ENCODE measurements at places on chromosomes 3 and 15.

GRCh38 chr3:188323067-188323842, 169.3 kb downstream of the LPP start:
- no peaks in the 10 kb centered on the region for H3K27me3 ChIP-seq
- no peak overlapping the region for H3K4me3 ChIP-seq
- no peaks in the 10 kb centered on the region for H3K4me1 ChIP-seq

DNA sequence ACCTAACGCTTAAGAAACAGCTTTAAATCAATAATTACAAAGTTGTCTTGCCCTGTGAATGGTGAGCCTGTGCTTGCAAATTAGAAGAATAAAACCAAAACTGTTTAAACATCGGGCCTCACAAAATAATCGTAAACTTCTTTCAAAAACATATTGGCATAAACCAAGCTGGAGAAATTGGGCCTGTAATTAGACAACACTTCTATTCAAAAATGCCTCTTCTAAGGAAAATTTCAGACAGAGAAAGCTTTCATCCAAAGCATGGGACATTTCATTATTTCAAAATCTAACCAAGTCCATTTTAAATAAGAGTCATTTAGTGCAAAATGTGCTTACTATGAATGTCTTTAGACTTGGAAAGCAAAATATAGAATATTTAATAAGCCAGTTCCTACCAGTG, 35.5 kb upstream of the GNB4 start:
- H3K27ac ChIP-seq: no peak overlapping the region
- H3K4me1 ChIP-seq: no peaks in the 10 kb centered on the region
- H3K4me3 ChIP-seq: no peak overlapping the region
- H3K27me3 ChIP-seq: no peaks in the 10 kb centered on the region

- no peak overlapping the region for H3K27ac ChIP-seq
- no peak for DNase-seq
- peaks cover 6% of the 10 kb centered on the region for H3K4me1 ChIP-seq
- H3K4me3 ChIP-seq: no peak overlapping the region
Measured at GRCh38 chr3:55453886-55454496, 33.1 kb downstream of the WNT5A start.

DNA sequence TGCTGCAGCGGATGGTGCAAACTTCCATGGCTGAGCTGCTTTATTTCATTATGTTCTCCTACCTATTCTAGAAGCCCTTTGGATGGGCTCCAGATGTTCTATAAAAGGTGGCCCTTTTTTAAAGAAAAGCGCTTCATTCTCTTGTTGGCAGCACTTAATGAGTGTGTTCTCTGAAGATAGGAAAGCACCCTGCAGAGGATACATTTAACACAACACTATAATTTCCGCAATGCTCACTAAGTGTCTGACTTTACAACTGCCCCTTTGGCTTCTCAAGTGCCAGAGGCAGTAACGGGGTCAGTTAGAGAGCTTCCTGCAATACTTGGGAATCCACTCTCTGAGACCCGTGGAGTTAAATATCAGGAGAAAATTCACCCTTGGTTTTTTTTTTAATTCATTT, 88.1 kb downstream of the MDFIC2 start:
- no peak overlapping the region for H3K4me3 ChIP-seq
- H3K27ac ChIP-seq: no peak overlapping the region
- no peaks in the 10 kb centered on the region for H3K36me3 ChIP-seq
- H3K4me1 ChIP-seq: peaks cover 3% of the 10 kb centered on the region
- no peak for DNase-seq
- no peaks in the 10 kb centered on the region for H3K27me3 ChIP-seq

- no peaks in the 10 kb centered on the region for H3K27me3 ChIP-seq
- H3K4me3 ChIP-seq: no peak overlapping the region
- no peak for DNase-seq
Measured at GRCh38 chr3:151687076-151687475, 46.7 kb upstream of the AADACL2 start.

DNA sequence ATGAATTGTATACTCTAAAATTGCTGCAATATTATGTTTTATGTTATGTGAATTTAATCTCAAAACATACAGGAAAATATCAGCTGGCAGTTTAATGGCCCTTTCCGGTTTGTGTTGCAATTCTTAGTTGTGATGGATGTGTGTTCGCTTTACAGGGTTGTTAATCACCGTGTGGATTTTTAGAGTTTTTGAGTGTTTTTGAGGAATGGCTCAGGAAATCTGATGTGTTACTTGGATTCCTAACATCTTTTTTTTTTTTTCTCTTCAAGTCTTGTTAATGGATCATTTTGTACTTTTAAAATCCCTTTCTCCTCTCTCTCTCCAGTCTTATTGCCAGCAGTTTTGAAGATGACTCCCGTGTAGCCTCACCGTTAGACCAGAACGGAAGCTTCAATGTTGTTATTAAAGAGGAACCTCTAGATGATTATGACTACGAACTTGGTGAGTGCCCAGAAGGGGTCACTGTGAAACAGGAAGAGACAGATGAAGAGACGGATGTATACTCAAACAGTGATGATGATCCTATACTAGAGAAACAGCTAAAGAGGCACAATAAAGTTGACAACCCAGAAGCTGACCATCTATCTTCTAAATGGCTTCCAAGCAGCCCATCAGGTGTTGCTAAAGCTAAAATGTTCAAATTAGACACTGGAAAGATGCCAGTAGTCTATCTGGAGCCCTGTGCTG, 35.7 kb downstream of the MGA start:
- H3K27ac ChIP-seq: no peak overlapping the region
- no peaks in the 10 kb centered on the region for H3K27me3 ChIP-seq
- no peaks in the 10 kb centered on the region for H3K4me1 ChIP-seq
- peaks cover 2% of the 10 kb centered on the region for H3K36me3 ChIP-seq
- DNase-seq: no peak

DNA sequence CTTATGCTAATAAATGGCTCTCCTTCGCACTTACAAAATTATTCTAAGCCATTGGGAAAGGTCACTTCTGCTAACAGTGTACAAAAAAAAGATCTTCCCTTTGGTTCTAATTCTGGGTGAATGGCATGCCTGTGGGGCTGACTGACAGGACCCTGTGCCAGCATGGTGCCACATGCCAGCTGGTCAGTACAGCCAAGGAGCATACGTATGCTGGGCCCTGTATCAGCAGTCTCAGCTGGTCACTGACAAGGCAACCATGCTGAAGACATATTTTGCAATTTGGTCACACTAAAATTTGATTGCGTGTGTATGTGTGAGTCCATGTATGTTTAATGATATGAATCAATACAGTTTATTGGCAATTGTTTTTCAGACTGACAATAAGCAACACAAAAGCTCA, 246.1 kb downstream of the TBL1XR1 start:
- no peaks in the 10 kb centered on the region for H3K36me3 ChIP-seq
- H3K27me3 ChIP-seq: no peaks in the 10 kb centered on the region
- no peak overlapping the region for H3K4me3 ChIP-seq
- no peak overlapping the region for H3K27ac ChIP-seq
- peaks cover 1% of the 10 kb centered on the region for H3K4me1 ChIP-seq

DNA sequence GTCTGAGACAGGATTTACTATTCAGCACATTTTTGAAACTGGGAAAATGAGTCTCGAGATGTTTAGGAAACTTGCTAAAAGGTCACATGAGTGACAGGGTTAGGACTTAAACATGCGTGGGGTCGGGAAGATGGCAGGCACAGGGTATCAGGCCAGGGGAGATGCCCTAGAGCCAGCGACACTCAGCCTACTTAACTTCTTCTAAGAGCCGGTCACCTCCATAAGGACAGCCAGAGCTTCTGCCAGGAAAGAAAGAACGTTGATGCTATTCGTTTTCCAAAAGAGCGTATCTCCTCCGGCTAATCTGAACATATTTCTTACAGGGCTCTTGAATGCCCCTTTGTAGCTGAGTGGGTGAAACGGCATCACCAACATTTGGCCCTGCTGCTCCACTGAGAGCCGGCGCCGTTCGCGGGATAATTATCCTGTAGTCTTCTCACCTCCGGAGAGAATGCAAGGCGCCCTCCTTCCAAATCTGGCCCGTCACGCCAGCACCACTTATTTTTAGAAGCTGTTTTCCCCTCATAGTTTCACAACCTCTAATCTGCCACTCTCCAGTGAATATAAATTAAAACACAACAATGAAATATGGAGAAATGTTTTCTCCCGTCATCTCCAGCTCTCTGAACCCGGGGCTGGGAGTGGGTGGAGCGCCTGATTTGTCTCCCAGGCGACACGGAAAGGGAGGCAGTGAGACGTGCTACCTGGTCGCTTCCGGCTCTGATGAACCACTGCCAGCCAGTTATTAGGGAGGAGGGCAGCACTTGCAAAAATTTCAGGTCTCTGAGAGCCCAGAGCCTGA, 58.5 kb downstream of the LIPC start:
- no peak overlapping the region for H3K4me3 ChIP-seq
- no peaks in the 10 kb centered on the region for H3K36me3 ChIP-seq
- no peaks in the 10 kb centered on the region for H3K27me3 ChIP-seq

DNA sequence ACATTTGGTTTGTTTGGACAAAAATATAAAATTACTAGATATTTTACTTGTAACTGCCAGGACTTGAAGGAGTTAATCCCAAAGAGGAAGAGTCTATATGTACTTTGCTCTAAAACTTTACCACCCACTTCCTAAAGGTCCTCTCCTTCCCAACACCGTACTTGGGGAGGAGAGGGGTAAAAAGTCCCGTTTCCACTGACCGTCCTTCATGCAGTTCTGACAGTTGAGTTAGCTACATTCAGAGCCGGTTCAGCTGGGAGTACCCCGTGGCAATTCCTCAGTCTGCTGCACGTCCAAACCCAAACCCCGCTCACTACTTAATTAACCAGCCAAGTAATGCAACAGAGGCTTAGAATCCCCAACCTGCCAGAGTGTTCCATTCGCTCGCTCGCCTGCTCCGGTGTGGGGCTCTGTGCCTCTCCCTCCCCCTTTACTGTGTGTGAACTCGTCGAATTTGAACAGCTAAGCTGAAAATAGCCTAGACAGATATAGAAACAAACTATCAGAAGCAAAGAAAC, 519.7 kb downstream of the FOXP1 start:
- H3K4me1 ChIP-seq: peaks cover 15% of the 10 kb centered on the region
- H3K4me3 ChIP-seq: peak overlapping the region; percentile 60
- H3K36me3 ChIP-seq: no peaks in the 10 kb centered on the region
- no peak overlapping the region for H3K27ac ChIP-seq
- no peaks in the 10 kb centered on the region for H3K27me3 ChIP-seq

DNA sequence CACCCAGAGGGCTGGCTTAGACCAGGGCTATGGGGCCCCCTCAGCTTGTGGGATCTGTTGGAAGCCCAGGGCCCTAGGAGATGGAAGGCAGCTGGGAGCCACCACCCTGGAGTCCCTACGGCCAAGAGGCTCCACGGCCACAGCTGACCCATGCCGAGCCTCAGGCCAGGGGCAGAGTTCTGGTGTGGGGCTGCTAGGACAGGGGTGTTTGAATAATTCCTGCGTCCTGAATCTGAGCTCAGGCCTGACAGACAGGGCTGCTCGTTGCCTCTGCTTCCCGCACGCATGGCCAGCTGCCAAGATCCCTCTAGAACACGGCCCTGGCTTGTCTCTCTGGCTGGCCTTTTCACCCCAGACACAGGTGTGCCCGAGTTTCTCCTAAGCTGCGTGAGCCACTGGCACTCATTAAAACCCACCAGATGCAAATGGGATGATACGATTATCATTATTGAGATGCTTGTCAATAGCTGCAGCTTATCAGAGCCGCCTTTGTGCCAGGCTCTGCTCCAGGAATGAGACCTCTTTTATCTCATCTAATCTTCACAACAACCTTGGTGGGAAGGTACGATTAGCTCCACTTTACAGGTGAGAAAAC, 70.2 kb downstream of the EFCAB12 start:
- no peak overlapping the region for H3K4me3 ChIP-seq
- no peak overlapping the region for H3K27ac ChIP-seq
- peaks cover 17% of the 10 kb centered on the region for H3K27me3 ChIP-seq
- DNase-seq: no peak
- H3K4me1 ChIP-seq: peaks cover 7% of the 10 kb centered on the region

- H3K36me3 ChIP-seq: no peaks in the 10 kb centered on the region
- H3K4me1 ChIP-seq: no peaks in the 10 kb centered on the region
- no peak overlapping the region for H3K4me3 ChIP-seq
- H3K27me3 ChIP-seq: no peaks in the 10 kb centered on the region
- no peak for DNase-seq
Measured at GRCh38 chr3:17639257-17639656, 103.2 kb downstream of the TBC1D5 start.

DNA sequence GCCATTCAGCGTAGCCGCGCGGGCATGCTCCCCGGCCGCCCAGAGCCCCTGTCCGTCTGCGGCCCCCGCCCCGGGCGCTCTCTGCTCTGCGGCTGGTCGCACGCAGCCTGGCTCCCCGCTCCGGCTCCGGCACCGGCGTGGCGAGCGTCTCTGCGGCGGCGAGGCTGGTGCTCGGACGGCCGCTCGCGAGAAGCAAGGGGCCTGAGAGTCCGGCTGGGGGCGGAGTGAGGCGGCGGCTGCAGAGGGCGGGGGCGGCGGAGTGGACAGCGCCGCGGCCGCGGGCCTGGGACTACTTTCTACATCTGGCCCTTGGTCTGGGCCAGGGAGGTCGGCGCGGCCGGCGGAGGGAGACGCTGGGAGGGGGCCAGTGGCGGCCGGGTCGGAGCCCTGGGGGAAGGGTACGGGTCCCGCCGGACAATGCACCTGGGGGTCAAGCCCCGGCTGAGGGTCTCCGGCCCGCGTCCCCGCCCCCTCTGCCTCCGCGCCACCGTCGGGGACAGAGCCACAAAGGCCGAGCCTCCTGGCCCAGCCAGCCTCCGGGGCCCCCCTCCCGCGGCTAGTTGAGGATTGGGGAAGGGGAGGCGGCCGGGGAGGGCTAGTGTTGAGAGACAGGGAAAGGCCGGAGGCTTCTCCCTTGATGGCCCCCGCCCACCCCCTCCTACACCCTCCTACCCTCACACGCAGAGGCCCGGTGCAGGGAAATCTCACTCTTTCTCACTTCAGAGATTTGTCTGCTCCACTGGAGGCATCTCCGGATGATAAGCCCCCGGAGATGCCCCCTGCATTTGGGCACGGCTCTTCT, at the start of gene PRTG:
TSS of gene PRTG (minus strand) at position 226 of the 802 bp plus-strand sequence. CDS start at position 5, 221 bp downstream.
- H3K36me3 ChIP-seq: peaks cover 40% of the 10 kb centered on the region
- H3K27ac ChIP-seq: peak within 1 kb of the TSS; percentile 99
- peaks cover 16% of the 10 kb centered on the region for H3K4me1 ChIP-seq
- DNase-seq: peak; percentile 98

- H3K4me3 ChIP-seq: peak overlapping the region; percentile 9
- H3K27me3 ChIP-seq: no peaks in the 10 kb centered on the region
- DNase-seq: no peak
Measured at GRCh38 chr3:51708216-51708845, 1.5 kb downstream of the GRM2 start.

DNA sequence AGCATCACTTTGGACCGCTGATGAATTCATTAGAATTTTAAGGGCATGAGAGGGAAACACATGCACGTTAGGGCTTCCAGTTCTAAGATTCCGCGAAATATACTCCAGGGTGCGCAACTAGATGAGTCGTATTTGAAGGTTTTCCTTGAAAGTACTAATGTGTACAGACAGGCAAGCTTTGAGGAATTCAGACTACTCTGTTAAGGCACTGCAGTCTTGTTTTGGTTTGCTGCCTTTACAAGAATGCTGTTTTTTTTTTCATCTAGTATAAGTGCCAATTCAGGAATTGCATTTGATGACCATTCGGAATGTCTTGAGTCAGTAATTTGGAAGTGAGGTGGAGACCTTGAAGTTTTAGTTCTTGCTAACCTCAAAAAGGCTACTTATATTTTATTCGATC, 19.1 kb downstream of the TRNT1 start:
- no peaks in the 10 kb centered on the region for H3K4me1 ChIP-seq
- peaks cover 11% of the 10 kb centered on the region for H3K36me3 ChIP-seq
- no peak for DNase-seq
- no peaks in the 10 kb centered on the region for H3K27me3 ChIP-seq
- H3K27ac ChIP-seq: no peak overlapping the region
